Left kidney (tissue), 8 donors: ENCODE measurements at places on chromosomes 11 and 22.

DNA sequence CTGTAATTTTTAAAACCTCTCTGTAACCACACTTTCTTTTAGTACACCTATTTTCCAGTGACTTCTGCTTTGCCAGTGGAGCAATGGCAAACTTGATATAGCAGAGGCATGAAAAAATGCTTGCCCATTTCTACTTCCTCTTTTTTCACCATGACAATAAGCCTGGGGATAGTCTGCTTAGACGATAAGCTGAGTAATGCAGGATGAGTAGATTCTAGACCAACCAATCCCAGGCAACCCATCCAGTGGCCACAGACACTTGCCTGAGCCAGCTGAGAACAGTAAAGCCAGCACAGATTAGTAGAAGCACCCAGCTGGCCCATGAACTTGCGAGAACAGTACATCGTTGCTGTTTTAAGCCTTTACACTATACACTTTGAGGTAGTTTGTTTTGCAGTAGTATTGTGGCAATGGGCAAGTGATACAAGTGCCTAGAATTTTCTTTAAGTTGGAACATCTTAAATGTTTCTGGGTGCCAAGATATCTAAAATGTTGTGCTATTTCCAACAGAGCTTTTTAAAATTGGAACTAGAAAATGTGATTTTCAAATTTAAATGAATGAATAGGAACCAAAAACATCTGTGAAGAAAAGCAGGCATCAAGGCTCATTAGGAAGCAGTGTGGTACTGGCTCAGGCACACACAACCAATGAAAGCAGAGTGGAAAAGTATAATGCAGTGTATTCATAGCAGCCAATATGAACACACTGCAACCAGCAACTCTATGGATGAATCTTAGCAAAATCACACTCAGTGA lies 37.7 kb downstream of the DDI1 start:
- DNase-seq, result no peak

DNA sequence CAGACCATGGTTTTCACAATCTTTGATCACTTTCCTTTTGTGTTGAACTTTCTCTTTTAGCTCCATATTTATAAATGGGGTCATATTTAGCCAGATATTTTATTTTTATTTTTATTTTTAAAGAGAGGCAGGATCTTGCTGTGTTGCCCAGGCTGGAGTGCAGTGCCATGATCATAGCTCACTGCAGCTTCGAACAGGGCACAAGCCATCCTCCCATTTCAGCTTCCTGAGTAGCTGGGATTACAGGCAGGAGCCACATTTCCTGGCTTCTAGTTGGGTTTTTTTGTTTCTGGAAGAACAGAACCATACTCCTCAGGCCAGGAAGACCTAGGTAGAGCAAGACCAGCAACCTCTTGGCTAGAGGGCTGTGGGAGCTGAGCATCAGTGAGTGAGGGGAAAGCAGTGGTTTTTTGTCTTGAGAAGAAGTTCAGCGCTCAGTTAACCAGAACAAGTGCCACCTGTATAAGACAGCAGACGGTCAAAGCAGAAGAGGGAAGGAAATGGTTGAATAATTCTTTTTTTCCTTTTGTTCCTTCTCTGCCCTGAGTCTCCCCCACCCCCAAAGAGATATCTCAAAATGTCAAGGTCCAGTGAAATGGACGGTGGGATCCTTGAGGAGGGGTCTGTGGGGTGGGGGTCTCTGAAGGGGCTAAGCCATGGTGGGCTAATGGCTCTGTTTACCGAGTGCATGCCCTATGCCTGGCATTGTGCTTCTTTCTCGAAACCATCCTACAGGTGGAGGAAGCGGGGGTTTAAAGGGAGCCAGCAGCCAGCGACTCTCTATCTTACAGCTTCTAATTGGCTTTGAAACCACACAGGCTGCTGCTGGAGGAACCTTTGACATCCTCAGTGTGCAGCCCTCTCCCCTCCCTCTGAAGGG lies 63.0 kb downstream of the PTPRJ start:
- DNase-seq, result no peak

GRCh38 chr11:57348636-57349313 lies 10.6 kb downstream of the P2RX3 start:
- no peak for DNase-seq

DNA sequence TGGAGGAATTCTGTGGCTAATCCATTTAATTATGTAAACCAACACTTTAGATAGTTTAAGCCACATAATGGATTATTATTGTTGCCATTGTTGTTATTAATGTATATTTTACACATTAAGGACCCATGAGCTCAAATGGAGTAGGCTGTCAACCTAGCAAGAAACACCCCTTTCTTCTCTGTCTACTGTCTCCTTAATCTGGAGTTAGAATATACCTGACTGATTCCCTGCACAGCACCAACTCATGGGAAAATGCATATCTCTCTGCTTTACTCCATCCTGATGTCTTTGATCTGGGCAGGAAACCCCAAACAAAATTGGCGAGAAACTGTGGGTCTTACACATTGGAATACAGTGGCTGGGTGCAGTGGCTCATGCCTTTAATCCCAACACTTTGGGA lies 24.0 kb upstream of the ME3 start:
- DNase-seq, result no peak

DNA sequence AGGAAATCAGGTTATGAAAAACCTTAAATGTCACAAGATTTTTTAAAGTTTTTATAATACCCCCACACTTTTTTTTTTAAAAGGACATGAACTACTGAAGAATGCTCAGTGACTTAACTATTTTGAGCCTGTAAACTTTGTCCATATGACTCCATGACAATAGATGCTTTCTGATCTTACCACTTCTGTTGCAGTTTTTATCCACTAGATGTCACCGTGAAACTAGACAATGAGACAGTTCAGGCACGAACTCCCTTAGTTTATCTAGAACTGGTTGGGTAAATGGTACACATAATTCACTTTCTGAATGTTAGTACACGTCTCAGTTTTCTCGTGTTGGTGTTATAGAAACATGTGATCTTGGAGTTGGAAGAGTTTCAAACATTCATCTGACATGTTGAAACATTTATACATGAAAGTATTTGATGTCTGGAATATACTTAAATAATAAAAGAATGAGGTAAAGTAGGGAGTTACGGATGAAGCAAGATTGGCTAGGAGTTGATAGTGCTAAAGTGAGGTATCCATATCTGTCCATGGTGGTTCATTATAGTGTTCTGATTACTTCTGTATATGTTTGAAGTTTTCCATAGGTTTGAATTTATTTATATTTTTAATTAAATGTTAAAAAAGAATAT lies 8.1 kb downstream of the CCDC15 start:
- DNase-seq, result peak; percentile 79

DNA sequence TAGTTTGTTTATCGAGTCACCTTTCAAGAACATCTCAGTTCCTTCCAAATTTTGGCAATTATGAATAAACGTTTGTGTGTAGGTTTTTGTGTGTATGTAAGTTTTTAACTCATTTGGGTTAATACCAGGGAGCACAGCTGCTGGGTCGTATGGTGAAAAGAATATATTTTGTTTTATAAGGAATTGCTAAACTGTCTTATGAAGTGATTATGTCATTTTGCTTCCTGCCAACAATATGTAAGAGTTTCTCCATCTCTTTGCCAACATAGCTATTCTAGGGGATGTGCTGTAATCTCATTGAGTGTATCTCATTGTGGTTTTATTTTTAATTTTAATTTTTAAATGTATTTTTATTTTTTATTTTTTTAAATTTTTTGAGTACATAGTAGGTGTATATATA lies 27.3 kb downstream of the BCL2L13 start:
- no peak for DNase-seq

GRCh38 chr11:48007677-48008076 lies 27.3 kb downstream of the PTPRJ start:
- no peak for DNase-seq
